ENCODE measurements at places on chromosomes 12 and 14.

DNA sequence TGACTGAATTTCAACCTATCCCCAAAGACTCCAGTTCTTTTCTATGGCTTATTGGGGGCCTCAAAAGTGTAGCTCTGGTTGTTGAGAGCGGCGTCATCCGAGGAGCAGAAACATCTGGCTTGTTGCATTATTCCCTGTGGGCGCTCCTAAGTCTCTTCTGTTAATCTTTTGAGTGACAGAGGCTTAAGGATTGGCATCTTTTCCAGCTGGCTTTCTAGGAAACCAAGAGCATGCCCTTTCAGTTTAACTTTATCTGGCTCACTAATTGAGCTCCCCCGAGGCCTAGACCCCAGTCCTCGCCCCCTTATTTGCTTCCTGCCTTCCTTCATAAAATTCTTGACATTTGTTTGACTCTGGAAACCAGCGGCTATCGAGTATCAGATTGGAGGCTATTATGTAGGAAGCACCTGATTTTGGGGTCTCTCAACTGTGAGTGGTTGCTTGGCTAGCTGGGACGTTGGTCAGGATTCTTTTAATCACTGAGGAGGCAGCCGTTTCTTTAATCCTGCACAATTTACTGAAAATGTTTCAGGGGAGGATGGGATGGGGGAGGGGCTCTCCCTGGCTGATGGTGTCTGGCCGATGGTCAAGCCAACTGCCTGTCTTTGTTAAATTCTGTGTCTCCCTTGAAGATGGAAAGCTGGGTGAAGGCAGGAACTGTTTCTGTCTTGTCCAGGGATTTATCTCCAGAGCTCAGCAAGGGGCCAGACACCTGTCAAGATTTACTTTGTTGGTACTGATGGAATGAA, 3.1 kb downstream of the SMOC1 start:
- no peak for DNase-seq

DNA sequence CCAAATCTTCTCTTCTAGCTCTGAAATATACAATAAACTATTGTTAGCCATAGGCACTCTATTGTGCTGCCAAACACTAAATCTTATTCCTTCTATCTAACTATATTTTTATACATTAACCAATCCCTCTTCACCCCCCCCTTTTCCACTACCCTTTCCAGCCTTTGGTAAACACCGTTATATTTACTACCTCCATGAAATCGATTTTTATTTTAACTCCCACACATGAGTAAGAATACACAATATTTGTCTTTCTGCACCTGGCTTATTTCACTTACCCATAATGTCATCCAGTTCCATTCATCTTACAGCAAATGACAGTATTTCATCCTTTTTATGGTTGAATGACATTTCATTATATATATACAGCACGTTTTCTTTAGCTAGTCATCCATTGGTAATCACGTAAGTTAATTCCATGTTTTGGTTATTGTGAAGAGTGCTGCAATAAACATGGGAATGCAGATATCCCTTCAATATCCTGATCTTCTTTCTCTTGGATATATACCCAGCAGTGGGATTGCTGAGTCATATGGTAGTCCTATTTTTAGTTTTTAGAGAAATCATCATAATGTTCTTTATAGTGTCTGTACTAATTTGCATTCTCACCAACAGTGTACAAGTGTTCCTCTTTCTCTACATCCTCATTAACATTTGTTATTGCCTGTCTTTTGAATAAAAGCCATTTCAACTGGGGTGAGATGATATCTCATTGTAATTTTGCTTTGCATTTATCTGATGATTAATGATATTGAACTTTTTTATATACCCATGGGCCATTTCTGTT, 34.2 kb upstream of the PLBD1 start:
- DNase-seq = no peak

GRCh38 chr14:77508249-77508648, 9.6 kb upstream of the ISM2 start:
- DNase-seq = no peak

DNA sequence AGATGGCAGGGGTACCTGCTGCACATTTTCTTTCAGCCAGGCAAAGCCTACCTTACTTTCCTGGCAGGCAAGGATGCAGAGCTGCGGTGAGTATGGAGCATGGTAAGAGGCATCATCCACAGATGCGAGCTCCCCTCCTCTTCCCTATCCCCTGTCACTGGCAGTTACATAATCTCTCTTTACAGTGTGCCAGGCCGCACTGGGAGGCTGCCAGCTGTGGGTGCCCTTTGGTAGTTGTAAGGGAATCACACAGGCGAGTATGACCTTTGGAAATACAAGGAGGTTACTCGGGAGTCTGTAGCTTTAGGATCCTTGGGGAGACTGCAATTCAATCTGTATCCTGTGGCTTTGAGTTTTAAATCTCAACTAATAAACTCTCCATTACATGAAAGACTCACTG, 132.5 kb downstream of the KTN1 start:
- no peak for DNase-seq

- DNase-seq = no peak
Measured at GRCh38 chr14:72060917-72061316, 128.7 kb downstream of the RGS6 start.

GRCh38 chr12:41467591-41468325, 279.6 kb downstream of the PDZRN4 start:
- no peak for DNase-seq

- no peak for DNase-seq
Measured at GRCh38 chr12:29088611-29089219, 60.4 kb upstream of the FAR2 start.

DNA sequence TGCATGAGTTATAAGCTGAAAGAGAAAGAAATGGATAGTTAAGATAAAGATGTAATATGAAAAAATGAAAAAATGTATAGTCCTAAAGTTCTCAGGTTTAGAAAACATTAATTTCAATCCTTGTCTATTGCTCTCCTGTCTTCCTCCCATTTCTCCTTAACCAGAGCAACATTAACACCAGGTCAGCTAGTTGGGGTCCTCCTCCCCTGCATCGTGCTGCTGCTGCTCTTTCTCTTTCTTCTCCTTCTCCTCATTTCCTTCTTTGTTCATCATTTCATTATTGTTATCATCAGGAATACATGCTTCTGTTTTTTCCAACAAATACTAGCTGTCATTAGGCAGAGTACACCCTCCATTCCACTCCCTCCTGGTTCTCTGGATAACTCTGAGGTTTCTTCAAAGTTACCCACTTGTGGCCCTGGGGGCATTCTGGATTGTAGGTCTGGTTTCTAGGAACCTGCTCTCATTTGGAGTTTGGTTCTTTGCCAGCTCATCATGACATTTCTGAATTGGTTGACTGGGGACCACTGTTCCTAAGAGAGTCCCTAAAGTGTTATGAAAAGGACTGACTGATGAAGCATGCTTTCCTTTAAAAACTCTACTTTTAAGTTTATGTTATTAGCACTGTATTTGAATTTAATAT, 17.0 kb downstream of the ACSS3 start:
- DNase-seq = peak; percentile 62

- no peak for DNase-seq
Measured at GRCh38 chr12:92921877-92922276, 7.2 kb downstream of the EEA1 start.

GRCh38 chr12:81888106-81888740, 129.1 kb upstream of the PPFIA2 start:
- no peak for DNase-seq

DNA sequence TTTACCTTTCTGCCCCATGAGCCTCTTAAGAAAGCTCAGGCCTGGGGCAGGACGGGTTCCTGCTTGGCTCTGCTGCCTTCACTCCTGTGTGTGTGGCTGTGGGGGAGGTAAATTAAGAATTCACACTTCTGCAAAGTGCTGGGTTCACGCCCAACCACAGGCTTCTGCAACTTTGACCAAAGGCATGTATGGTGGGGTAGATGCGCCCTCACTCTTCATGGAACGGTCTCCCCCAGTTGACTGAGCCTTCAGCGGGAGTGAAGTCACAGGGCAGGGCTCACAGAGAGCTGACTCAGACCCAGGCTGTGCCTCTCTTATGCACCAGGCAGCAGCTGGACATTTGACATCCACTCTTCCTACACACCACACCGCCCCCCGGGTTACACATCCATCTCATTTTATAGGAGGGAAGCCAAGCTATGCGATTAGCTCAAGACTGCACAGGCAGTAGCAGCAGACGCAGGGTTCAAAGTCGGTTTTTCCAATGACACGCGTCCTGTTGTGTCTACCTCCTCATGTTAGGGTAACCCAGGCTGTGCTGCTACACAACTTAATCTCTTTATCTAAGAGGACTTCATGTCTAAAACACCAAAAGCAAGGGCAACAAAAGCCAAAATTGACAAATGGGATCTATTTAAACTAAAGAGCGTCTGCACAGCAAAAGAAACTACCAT, 15.4 kb upstream of the BCL11B start:
- DNase-seq = no peak

DNA sequence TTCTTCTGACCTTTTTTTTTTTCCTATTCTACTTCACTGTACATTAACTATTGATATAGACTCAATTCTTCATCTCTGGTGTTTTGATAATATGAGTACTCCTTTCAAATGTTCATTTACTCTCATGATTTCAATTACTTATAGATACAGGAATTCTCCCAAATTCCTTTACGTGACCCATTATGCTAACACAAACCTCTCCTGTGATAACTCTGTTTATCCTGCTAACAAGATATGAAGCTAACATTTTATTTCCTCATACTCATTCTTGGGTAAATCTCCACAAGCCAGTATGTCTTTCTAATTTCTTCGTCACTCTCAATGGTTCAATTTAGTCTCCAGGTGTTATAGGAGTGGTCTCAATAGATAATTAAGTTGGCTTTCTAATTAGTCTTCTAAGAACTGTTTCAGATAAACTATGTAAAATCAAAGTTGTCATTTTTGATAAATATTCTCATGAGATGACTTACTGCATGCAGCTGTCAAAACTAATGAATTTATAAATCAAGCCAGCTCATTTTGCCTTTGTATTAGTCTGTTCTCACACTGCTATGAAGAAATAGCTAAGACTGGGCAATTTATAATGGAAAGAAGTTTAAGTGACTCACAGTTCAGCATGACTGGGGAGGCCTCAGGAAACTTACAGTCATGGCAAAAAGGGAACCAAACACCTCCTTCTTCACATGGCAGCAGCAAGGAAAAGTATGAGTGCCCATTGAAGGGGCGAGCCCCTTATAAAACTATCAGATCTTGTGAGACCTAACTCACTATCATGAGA, 130.6 kb upstream of the MYF6 start:
- no peak for DNase-seq

DNA sequence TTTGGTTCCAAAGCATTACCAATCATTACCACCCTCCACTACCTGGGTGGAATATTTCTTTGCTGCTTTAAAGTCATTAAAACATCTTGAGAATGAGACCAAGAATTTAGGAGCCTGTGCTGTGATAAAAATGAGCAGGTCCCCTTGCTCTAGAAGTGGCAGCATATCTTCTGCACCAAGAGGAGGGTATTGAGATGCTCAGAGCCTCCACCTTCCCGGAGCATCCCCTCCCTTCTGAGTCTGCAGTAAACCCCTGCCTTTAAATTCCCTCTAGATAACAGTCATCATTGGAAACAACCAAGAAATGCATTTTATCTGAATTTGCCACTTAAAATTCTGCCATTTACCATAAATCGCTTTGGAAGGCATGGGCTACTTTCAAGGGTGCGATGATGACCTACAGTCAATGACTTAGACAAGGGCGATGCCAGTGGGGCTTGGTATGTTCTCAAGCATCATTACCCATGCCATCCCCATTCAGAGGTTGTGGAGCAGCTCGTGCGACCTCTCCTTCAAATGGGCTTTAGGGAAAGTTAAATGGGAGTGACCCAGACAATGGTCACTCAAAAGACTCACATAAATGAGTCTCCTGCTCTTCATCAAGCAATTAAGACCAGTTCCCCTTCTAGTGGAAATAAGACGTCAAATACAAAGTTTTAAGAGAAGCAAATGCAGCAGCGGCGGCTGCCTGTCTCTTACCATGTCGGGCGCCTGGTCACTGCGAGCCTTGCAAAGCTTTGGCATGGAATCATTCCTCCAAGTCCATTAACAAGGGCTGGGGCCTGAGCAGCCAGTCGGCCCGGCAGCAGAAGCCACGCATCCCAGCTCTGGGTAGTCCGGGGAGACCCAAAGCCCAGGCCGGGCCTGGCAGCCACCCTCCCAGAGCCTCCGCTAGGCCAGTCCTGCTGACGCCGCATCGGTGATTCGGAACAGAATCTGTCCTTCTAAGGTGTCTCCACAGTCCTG, 334.5 kb downstream of the TMEM121 start:
- DNase-seq = peak; percentile 35

- DNase-seq = no peak
Measured at GRCh38 chr14:77100961-77101360, 2.9 kb downstream of the CIPC start.

- DNase-seq = no peak
Measured at GRCh38 chr12:52539083-52539820, 13.7 kb downstream of the KRT71 start.

- DNase-seq = no peak
Measured at GRCh38 chr14:31550589-31550988, 10.6 kb upstream of the NUBPL start.

GRCh38 chr12:113463746-113464451, 7.8 kb downstream of the LHX5 start:
- DNase-seq = no peak

DNA sequence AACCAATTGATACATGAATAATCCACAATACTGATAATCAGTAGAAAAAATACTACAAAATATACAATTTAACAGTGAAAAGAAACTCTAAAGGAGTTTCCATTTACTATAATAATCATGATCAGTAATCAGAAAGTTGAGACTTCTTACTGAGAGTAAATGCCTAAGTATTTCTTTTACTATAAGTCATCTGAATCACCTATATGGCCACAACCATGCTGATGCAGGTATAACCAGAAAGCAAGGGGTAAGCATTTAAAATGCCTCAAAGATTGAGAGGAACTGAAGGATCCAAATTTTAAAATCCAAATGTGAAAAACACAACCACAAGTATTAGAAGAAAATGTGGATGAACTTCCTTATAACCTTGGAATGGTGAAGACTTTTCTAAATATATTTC, 23.4 kb downstream of the CDK17 start:
- no peak for DNase-seq

DNA sequence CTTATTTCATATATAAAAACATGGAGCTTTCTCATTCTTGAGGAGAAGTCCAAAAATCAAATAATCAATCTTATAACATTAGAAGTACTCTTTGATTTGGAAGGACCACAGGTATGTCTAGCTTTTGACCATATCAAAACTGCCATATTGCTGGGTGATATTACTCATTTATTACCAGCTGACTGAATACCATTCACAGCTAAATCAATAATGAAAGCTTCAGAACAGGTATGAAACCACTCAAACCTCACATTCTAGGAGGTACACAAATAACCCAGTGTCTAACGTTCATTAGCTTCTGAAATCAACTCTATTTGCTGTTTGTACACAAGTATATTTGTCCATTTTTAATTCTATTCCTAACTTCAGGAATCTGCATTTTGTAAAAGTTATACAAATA, 16.8 kb upstream of the CCDC91 start:
- no peak for DNase-seq

GRCh38 chr12:52390739-52391617, 5.5 kb upstream of the KRT84 start:
- DNase-seq = no peak

GRCh38 chr12:121060149-121061001, 21.3 kb upstream of the OASL start:
- DNase-seq = no peak

All from BE2C (cell line).